ENCODE measurements at places on chromosomes 11 and 22.

DNA sequence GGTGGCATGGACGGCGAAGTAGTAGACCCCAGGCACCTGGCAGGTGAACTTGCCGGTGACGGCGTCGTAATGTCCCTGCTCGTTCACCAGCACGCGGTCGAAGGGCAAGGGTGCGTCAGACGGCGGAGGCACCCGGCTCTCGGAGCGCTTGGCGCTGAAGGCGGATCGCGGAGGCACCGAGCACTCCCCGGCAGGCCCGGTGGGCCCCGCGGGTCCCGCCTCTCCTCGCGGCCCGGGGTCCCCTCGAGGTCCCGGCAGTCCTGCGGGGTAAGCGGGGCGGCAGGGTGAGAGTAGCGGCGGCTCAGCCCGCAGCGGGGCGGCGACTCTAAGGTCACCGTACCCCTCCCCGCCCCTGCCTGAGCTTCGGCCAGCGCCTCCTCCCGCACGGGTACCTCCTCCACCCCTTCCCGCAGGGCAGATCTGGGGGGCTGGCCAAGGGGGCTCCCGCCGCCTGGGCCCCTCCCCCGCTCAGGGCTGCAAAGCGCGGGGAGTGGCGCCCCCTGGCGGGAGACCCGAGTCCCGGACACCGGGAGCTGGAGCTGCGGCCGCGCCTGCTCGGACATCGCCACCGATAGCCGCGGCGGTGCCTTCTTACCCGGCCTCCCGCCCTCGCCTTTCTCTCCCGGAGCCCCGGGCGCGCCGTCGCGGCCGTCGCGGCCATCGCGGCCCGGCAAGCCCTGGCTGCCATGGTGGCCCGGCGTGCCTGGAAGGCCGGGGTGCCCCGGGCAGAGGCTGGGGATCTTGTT lies 921 bp downstream of the C1QTNF5 start:
- no peak for DNase-seq

- DNase-seq, result peak; percentile 77
Observed at GRCh38 chr11:34654483-34655334, 33.8 kb downstream of the EHF start.

DNA sequence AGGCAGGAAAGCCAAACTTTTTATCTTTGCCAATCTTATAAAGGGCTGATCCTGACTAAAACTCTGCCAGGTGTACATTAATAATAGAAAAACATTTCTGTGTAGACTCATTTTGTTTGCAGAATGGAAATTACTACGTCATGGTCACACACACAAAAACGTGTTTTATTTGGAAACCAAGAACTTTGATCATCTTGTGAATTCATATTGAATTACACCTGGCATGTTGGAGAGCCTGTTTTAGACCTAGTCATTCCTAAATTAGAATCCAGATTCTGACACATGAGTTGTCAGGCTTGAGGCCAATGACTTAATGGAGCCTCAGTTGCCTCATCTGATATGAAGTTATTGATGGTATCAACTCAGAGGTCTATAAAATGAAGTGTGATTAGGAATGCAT lies 235.6 kb upstream of the TENM4 start:
- no peak for DNase-seq

DNA sequence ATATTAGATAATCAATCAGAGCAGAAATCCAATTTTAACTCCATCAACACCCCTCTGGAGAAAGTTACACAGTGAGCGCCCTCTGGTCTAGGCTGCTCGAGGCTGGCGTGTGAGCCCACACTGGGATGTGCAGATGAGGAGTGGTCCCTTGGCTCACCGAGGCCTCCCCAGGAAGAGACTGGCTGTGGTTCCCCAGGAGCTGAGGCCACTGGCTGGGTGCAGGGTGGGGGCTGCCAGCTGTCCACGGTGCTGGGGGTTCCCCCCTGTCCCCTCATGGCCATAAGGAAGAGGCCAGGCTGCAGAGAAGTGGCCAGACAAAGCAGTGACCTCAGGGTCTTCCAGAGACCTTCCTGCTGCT lies 750.7 kb downstream of the BRD1 start:
- DNase-seq, result no peak

- peak; percentile 71 for DNase-seq
Observed at GRCh38 chr22:27416511-27417420, 384.8 kb downstream of the MN1 start.

DNA sequence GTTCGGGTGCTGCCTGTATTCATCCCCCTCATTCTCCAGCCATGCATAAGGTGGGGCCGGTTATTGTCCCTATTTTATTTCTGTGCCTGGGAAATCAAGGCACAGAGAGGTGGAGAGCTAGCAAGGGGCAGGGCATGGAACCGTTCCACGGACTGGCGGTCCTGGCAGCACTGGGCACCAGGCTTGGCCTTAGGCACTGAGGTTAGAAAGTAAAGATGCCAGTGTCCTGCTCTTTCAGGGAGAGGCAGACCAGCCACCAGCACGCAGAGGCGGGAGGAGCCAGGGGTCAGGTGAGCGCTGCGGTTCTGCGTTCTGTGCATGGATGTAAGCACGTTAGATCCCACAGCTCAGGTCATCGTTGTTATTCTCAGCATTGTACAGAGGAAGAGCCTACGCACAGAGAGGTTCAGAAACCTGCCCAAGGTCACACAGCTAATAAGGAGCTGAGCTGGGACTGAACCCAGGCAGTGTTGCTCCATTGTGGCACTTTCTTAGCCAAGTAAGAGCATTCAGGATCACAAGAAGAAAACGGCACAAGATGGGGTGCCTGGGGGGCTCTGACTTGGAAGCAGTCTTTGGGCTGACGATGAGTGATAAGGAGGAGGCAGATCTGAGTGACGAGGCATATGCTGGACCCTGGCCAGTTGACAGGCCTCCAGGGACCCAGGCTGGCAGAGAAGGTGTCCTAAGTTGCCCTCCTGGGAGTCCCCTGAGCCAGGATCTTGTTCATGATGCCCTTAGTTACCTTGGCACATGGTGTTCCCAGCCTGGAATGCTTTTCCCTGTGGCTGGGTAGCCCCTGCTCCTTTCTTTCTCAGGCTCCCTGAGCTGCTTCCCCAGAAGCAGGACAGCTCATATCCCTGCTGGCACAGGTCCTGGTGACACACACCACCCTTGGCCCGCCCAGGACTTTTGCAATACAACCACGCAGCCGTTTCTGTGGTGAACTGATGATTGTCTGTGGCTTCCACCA lies 41.1 kb downstream of the OSBPL5 start:
- peak; percentile 96 for DNase-seq

DNA sequence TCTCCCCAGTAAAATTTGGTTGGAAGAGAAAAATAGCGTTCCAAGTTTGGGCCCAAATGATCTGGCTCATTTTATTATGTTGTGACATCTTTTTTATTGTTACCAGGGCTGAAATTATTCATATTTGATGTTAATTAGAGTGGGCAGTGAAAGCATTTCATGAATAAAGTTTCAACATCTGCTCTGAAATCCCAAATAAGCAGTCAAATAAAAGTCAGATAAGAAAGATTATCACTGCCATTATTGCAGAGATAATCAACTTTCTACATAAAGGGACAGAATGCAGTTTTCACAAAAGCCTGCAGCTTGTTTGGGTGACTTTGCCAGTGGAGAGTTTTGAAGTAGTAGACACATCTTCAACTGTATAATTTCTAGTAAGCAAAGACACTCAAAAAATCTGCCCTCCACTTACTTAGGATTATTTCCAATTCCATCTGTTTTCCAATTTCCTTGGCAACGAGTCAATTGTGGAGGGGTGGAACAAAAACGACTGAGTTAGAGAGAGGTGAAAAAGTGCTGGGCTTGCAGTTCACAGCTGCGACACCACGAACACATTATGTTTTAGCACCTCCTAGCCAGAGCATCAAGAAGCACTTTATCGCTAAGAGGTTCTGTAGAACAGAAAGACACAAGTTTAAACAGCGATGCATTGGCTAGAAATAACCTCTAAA lies 9.0 kb downstream of the TECTA start:
- DNase-seq, result no peak

DNA sequence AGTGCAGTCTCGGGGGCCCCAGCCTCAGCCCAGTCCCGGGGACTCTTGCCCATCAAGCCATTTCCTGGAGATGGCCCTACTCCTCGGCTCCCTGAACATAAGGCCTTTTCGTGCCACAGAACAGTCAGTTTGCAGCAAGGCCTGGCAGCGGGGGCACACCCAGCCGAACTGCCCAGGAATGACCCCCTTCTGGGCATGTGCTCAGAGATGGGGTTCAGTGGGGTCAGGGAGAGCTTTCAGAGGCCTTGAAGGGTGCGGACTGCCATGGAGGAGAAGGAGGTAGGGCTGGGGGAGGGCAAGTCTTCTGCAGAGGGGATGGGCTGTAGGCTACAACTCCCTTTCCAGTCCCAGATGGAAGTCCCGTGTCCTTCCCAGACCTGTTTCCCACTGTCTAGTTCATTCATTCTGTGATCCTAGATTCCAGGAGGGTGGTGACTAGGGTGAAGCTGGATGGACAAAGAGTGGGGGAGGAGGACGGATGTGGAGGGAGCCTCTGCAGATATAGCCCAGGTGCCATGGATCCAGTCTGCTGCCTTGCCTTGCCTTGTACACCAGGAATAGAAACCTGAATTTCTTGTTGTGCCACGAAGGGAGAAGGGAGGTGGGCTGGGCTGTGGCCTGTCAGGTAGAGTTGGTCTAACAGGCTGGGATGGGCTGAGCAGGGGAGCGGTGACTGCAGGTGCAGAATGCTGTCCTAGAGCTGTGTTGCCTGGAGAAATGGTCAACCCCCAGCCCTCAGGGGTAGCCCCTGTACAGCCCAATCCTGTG lies 14.2 kb upstream of the OMP start:
- DNase-seq, result no peak

GRCh38 chr11:73671701-73672100 lies 25.3 kb downstream of the PLEKHB1 start:
- DNase-seq, result peak; percentile 13

GRCh38 chr11:64430645-64431044 lies 71.7 kb downstream of the RPS6KA4 start:
- DNase-seq, result no peak

GRCh38 chr22:22156716-22157347 lies 87.8 kb upstream of the VPREB1 start:
- peak; percentile 69 for DNase-seq

DNA sequence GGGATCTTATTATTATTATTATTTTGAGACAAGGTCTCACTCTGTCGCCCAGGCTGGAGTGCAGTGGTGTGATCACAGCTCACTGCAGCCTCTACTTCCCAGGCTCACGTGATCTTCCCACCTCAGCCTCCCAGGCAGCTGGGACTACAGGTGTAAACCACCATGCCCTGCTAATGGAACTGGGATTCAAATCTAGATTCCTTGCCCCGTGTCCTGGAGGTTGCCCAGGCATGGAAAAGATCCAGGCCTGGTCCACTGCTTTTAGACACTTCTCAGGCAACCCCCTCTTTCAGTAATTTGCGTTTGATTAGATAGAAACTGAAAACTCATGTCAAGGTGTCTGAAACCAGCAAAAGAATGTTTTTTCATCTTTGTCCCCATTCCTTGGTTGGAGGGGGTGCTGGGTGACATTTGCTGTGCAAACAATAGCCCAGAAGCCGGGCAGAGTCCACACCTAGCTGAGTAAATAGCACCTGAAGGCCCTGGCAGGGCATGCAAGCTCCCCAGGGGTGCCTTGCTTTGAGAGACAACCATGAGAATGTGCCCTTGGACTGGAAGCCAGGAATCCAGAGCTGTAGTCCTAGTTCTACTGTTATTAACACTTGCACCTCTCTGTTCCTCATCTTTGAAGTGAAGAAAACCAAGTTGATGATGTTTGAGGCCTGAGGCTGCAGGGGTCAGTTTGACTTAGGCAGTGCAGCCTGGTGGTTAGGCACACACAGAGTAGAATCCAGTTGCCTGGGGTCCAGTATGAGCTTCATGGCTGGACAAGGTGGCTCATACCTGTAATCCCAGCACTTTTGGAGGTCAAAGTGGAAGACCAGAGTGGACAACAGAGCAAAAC lies 19.1 kb upstream of the XBP1 start:
- no peak for DNase-seq

DNA sequence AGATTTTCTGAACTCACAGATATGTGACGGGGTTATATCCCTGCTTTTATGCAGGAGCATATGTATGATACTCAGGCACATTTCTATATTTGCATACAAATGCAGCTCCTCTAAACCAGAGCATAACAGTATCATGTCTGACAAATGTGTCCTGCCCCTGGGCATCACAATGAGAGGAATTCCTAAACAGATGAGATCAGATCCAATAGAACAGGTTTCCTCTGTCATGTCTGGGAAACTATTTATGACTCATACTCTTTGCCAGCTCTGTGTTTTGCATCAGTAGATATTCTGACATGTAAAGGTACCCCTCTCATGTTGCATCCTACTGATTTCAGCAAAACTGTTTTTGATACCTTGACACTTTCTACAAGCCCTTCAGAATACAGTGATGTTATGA lies 29.4 kb downstream of the SYT9 start:
- DNase-seq, result peak; percentile 4

DNA sequence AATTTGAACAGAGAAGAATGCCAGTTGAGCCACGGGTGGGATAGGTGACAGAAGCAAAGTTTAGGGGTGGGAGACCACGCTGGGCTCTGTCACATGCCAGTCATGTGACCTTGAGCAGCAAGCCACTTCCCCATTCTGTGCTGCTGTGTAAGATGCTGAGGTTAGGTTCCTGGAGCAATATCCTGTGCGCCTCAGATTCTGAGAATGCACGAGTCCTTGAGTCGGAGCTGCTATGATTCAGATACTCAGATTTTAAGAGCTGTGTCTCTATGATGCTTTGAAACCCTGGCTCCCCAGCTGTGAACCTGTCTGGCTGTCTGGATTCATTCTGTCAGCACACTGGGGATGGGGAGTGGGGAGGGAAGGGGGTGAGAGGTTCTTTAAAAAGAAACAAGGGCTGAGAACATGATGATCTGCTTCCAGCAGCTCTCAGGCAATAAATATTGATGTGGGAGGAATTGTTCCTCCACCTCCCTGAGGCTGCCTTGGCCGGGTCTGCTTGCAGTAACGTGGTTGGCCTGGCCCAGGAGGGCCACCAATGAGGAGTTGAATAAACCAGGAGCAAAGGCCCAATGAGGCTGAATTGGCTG lies 24.0 kb downstream of the SLCO2B1 start:
- peak; percentile 70 for DNase-seq

- peak; percentile 86 for DNase-seq
Observed at GRCh38 chr11:2929531-2929949, 320 bp upstream of the PHLDA2 start.

DNA sequence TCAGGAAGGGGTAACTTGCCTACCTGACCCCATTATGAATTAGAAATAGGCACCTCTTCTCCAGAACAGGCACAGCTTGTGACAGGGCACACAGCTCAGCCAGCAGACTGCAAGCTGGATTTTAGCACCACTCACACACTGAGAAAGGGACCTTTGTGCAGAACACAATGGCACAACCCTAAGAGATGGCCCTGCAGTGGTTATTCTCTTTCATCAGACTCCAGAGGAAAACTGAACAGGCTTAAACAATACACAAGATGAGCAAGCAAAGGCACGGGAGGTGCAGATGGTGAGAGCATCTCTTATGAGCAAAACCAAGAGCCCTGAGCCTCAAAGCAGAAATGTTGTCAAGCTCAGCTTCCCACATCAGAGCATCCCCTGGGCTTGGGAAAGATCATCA lies 93.8 kb upstream of the LRRC55 start:
- no peak for DNase-seq

GRCh38 chr22:37943136-37943824 lies 10.1 kb downstream of the C22orf23 start:
- no peak for DNase-seq

DNA sequence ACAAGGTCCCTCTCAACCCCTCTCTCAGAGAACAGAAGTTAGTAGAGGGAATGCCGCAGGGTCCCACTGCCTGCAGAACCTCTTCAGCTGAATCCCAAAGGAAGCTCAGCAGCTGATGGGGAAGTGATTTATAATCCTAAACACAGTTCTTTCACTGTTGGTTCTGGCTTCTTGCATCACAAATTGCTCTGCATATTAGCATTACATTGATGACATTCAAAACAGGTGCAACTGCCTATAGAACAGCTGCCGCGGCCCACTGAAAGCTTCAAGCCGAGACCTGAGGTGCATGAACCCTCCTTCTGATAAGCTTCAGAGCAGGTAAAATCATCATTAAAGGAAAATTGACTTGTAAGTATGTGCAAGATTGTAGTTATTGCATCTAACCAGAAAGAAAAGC lies 75.2 kb upstream of the KIRREL3 start:
- DNase-seq, result no peak
